ENCODE measurements at places on chromosomes 3 and 15. TPM values are rescaled to one million over a fixed set of nuclear protein-coding genes. Genes with fewer than 3 reads are reported as not detected.

DNA sequence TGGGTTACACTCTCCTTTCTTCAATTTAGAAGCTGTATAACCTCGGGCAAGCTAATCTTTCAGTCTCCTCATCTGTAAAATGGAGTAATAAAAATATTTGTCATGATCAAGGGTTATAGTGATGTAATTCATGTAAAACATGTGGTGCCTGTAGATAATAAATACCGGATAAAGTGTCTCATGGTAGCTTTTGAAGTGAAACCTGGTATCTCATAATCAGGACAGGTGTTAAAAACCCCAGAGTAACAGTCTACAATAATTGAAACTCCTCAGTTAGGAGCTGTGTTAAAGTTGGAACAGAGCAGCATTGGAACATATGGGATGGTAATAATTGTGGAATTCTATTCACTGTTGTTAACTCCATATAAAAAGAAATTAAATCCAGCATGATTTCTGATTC is 884 bp upstream of the KNL1 start:
- no peak for DNase-seq

UBE3A gene
- 102 TPM for total RNA-seq

GRCh38 chr3:177753451-177754155 is 556.3 kb upstream of the TBL1XR1 start:
- peak; percentile 33 for DNase-seq

TCF12 gene
- 106 TPM for total RNA-seq

DNA sequence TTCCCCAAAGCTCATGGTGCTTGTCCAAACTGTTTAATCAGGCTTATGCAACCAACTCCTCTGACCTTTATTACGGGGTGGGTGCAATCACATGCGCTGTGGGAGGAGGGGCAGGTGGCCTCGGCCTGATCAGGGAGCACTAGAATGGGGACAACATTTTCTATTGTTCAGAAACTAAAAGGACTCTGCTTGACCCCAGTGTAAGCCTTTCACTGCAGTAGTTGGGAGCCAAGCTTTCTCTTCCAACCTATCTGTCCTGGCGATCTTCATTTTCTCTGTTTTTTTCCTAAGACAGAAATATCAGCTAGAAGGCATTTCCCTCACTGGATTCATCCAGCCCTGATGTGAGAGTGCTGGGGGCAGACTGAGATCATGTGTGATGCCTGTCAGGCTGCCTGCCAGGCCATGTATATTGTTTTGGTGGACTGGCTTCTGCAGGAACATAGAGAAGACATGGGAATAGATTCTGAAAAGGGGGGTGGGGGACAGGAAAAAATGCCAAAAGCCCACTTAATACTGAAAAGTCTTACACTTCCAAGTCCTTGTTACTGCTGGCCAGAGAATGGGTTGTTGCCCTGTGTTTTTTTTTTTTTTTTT is 627.0 kb upstream of the TBL1XR1 start:
- peak; percentile 81 for DNase-seq

DNA sequence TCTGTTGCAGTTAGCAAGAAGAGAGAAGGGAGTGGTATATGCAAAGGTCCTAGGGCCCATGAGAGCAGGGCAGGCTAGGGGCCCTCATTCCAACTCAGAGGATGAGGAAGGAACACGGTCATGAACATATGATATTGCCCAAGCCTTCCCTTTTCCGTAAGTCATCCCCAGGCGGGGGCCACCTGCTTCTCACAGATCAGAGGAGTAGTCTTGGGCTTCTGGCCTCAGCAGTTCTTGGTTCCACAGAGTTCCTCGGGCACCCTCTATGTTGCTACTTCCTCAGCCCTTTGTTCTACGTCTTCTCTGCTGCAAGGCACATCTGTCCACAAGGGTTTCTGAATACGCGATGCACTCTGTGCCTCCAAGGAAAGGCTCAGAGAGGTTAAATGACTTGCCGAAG is 25.3 kb downstream of the EPHB3 start:
- DNase-seq, result no peak

CLDN1 gene
- 35.6 TPM for total RNA-seq

DNA sequence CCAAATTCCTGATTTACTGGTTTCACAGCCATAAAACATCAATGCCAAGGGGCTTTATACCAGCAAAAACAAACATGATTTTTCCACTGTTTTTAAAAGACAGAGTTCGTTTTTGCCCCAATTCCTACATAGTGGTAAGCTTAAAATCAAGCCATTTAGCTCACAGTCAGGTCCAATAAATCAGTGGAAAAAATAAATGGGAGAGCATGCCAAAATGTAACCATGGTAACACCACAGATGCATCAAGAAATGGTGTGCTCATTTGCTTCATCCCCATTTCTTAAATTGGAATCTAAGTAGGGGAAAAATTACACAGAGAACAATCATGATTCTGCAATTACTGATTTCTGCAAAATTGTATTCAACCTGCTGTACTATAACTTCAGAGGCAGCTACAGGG is 418.8 kb downstream of the MAGI1 start:
- no peak for DNase-seq

GRCh38 chr15:35618260-35619188 is 72.6 kb upstream of the DPH6 start:
- DNase-seq, result peak; percentile 24

DNA sequence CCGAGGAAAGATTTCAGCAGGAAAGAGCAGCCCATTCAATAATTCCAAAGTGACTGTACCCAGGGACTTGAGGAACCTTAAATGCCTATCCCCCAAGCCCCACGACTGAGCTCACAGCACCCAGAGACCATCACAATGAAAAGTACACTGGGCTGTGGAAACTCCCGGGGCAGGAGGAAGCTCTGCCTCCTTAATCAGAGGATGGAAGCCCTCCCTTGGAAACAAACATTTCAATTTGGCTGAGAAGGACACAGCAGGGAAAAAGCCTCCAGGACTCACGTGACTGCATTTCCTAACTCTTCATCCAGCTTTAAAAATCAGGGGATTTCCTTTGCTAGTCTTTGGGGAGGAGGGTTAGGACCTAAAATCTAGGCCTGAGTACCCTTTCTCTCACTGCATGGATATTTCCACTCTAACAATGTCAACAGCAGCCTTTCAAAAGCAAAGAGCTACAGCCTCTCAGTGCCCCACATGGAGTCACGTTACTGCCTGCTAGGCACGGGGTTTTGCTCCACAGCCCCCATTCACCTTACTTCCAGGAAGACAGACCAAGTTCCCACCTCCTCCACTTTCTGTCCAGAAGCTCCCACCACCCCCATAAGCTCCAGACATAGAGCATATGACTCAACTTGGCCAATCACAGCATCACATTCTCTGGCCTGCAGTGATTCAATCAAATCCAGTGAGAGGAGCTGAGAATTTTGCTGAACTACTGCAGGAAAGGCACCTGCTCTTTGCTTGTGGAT is 68.9 kb upstream of the WNT5A start:
- DNase-seq, result no peak

CYP1A2 gene
- not detected for total RNA-seq

- no peak for DNase-seq
Measured at GRCh38 chr3:13272831-13273603, 147.1 kb downstream of the NUP210 start.

HCN4 gene
- total RNA-seq, result 2.2 TPM
